Activated T-helper 17 cell treated with anti-CD3 and anti-CD28 coated beads, Interleukin-2, amount 50 U/mL, for 72 hours (primary cell): ENCODE measurements at places on chromosomes 7 and 10. TPM values are rescaled to one million over a fixed set of nuclear protein-coding genes. Genes with fewer than 3 reads are reported as not detected.

The FAM131B gene
- total RNA-seq = 0.85 TPM

The LRMDA gene
- total RNA-seq = not detected

- no peak for ATAC-seq
Measured at GRCh38 chr10:27724287-27724686, 21.3 kb downstream of the MKX start.

- ATAC-seq = no peak
Measured at GRCh38 chr10:117408436-117409384, 33.5 kb upstream of the PDZD8 start.

The PRKAG2 gene
- 31.7 TPM for total RNA-seq

The ZNF248 gene
- 8.4 TPM for total RNA-seq

- ATAC-seq = no peak
Measured at GRCh38 chr10:110421512-110422138, 76.1 kb upstream of the DUSP5 start.

The GPNMB gene
- total RNA-seq = 3.2 TPM

- ATAC-seq = no peak
Measured at GRCh38 chr7:1418505-1419309, 40.6 kb downstream of the MICALL2 start.

GRCh38 chr10:4456279-4456678 is 369.7 kb upstream of the AKR1E2 start:
- no peak for ATAC-seq

- no peak for ATAC-seq
Measured at GRCh38 chr7:156927571-156928405, 21.7 kb upstream of the NOM1 start.

DNA sequence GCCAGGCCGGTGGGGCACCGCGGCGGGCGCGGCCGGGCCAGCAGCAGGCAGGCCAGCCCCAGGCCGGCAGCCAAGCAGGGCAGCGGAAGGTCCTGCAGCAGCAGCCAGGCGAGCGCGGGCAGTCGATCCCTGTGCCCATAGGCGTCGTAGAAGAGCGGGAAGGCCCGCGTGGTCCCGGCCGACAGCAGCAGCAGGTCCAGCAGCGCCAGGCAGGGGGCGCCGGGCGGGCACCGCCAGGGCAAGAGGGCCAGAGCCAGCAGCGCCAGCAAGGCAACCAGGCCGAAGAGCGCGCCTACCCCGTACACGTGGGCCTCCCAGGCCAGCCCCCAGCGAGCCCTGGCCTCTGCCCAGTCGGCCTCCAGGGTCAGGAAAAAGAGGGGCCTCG is 8.4 kb upstream of the RBM28 start:
- ATAC-seq = peak; percentile 40

The AKR1E2 gene
- total RNA-seq = 3.7 TPM

- ATAC-seq = no peak
Measured at GRCh38 chr10:1434202-1434601, 303.1 kb downstream of the ADARB2 start.

GRCh38 chr7:23712368-23713284 is 2.6 kb downstream of the STK31 start:
- no peak for ATAC-seq

The NKX1-2 gene
- not detected for total RNA-seq

The FAM241B gene
- total RNA-seq = 16.0 TPM

DNA sequence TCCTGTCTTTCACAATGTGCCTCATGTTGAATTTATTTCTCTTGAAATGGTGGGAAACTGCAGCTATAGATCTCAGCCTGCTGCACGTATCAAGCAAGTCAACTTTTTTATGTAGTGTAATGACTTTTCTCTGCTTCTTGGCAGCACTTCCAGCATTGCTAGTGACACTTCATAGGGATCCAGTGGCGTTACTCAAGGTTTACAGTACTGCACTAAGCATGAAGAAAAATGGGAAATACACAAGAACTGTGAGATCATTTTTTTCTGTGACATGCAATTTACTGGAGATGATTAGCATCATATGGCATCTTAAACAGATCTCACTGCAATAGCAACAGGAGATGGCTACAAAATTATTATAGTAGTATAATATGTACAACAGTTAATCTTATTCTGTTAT is 90.9 kb downstream of the POLR1F start:
- no peak for ATAC-seq

GRCh38 chr10:74334221-74334620 is 183.2 kb downstream of the ADK start:
- ATAC-seq = no peak
